ENCODE measurements at places on chromosomes 1 and 21.

DNA sequence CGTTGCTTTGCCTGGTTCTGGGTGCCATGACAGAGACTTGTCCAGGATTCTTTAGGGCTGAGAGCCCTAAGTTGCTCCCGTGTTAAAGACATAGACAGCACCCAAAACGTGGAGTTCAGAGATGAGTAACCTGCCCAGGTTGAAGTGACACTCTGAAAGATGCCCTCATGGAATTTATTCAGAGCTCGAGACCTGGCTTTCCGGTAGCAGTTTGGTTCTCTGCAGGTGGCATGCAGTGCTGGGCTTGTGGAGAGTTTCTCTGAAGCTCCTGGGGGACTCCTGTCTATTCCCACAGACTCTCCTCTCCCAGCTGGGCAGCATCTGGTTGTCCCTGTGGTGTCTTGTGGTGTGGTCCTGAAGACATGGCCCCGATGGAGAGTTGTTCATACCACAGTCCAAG lies 241.0 kb downstream of the RHOU start:
- DNase-seq: no peak

DNA sequence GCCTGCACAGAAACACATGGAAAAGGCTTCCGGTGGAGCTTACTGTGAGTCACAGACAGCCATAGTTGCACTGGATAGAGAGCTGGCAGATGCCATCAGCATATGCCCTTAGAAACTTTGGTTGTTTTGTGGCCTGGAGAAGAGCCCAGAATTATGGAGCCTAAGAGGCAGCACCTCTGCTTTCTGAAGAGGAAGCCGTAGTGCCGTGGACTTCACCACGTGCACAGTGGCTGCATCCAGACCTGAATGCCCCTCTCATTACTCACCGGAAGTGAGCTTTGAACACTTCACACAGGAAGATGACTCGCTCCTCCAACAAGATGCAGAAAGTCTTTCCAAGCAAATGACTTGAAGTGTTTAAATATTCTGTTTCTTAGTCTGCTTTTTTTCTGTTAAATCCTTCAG lies 28.4 kb downstream of the JUN start:
- no peak for DNase-seq

- DNase-seq: no peak
Observed at GRCh38 chr1:109785446-109786111, 21.9 kb upstream of the EPS8L3 start.

DNA sequence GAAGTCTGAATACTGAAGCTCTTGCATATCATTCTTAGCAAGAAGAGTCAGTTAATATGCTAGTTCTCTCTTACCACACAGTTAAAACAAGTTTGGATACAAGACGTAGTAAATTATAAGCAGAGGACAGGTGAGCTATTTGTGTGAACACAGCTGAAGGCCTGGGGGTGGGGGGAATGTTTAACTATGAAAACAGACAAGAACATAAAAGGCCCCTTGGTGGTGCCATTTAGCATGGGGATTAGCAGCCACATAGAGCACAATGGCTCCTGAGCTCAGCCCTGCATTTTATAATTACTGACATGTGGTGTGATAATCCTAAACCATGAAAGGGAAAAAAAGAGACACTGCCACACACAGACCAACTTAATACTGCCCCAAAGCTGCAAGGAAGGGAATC lies 94.8 kb downstream of the TGFBR3 start:
- DNase-seq: peak; percentile 93
